ENCODE measurements at places on chromosomes 2 and 18.

- DNase-seq = no peak
These were observed 166.9 kb downstream of the SOCS6 start for GRCh38 chr18:70455731-70456130.

- no peak for DNase-seq
These were observed 112.1 kb upstream of the SMAD7 start for GRCh38 chr18:49062832-49063226.

DNA sequence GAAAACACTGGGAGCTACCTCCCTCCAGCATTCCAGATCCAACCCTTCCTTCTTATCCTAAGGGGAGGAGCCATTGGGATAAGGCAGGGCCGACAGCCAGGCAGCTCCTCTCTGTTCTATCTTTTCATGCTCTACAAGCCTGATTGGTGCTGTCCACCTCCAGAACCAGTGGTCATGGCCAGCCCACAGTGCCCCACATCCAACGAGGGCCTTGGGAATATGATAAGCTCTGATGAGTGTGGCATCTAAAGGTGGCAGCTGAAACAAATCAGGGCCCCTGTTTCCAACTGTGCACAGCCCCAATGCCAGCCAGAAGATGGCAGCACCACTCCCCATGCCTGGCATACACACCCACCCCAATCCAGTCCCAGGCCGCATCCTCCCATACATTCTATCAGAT, 329.3 kb downstream of the C1D start:
- no peak for DNase-seq

GRCh38 chr2:195610717-195611116, 46.3 kb upstream of the SLC39A10 start:
- no peak for DNase-seq

DNA sequence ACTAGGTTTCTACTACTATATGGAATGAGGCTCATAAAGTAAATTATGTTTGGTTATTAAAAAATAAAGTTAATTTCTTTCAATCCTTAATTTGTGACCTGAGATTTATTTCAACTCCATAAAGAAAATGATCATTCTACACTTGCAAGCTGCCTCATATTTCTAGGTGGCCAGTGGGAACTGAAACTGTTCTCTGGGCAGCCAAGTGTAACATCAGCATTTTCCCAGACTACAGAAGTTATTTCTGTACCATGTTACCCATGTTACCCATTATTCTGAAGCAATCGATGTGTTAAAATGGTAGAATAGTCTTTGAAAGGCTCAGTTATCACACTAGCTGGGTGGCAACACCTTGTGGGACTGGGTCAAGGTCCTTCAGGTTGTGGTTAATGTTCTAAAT, 139.3 kb upstream of the FBXO11 start:
- DNase-seq = no peak

GRCh38 chr2:192184349-192184748, 10.4 kb downstream of the TMEFF2 start:
- DNase-seq = no peak

- DNase-seq = no peak
These were observed 350.4 kb downstream of the EN1 start for GRCh38 chr2:118496870-118497611.

GRCh38 chr2:41420219-41420618, 627.6 kb upstream of the PKDCC start:
- no peak for DNase-seq

GRCh38 chr2:101150306-101151145, 656 bp downstream of the TBC1D8 start:
- no peak for DNase-seq

GRCh38 chr2:148967056-148967455, 71.4 kb upstream of the LYPD6B start:
- no peak for DNase-seq

Data from HFF-Myc (cell line).